ENCODE measurements at places on chromosomes 2 and 18. TPM values are rescaled to one million over a fixed set of nuclear protein-coding genes. Genes with fewer than 3 reads are reported as not detected.

DNA sequence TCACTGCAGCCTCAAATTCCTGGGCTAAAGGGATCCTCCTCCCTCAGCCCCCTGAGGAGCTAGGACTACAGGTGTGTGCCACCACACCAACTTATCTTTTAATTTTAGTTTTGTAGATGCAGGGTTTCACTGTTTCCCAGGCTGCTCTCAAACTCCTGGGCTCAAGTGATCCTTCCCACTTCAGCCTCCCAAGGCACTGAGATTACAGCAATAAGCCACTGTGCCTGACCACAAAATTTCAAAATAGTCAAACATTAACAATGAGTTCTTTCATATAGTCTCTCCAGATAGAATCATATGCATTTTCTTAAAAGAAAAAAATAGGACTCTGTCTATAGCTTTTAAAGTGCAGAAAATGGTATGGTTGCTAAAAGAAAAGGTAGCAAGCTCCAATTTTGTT lies 24.9 kb upstream of the PID1 start:
- DNase-seq = no peak

DNA sequence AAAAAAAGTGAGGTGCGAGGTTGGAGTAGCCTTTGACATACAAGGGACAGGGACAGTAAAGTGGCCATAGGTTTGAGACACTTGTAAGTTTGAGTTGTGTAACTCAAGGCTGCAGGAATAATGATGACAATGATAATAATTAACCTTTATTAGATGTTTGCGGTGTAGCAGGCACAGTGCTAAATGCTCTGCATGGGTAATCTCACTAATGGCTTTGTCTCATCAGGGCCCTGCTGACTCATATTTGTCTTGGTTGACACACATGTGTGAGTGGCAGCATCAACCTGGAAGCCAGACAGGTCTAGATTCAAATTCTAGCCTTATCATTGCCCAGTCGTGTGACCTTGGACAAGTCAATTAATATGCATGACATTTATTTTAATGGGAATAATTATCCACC lies 126.2 kb downstream of the FSHR start:
- no peak for DNase-seq

DNA sequence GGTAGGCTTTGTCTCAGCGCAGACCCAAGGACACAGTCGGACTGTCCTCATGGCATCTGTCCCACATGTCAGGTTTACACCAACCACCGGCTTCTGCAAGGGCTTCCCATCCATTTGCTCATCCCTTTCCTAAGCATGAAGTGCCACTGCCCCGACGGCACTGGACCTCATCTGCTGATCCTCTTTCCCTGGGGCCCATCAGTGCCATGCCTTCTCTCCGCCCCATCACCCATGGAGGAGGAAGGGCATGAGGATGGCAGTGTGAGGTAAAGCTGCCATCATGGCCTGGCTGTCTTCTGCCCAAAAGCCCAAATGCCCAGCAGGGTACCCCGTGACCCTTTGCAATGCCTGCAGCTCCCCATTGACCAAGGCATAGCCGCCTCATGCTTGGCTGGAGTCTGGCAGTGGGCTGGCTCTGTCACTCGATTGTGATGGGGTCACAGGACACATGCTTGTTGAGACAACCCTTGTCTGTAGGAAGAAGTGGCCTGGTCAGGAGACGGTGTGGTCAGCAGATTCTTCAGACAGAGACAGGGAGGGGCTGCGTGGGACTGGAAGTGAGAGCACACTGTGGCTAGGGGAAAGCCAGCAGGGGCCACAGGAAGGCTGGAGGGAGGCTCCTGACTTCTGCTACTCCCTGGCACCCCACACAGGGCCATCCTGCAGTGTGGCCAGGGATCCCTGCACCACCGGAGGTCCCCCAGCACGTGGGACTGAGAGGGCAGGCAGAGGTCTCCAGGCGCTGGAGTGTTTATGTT lies 493.7 kb upstream of the HS6ST1 start:
- DNase-seq = no peak

GRCh38 chr18:140670-141266 lies 17.6 kb upstream of the USP14 start:
- no peak for DNase-seq

GRCh38 chr2:110837446-110838409 lies 105.4 kb downstream of the ACOXL start:
- DNase-seq = no peak

GRCh38 chr2:109645412-109646184 lies 31.4 kb downstream of the SOWAHC start:
- DNase-seq = no peak

- no peak for DNase-seq
Observed at GRCh38 chr2:100988630-100989417, 13.3 kb upstream of the RPL31 start.

The MYO7B gene
- polyA plus RNA-seq = 0.47 TPM
